ENCODE measurements at places on chromosomes 3 and 15. TPM values are rescaled to one million over a fixed set of nuclear protein-coding genes. Genes with fewer than 3 reads are reported as not detected.
A peak's percentile ranks its signal among the peaks of the same experiment; 100 is the strongest.

- DNase-seq = no peak
Observed at GRCh38 chr3:110858549-110858948, 213.1 kb upstream of the NECTIN3 start.

Gene CPNE9
- total RNA-seq = 3.3 TPM

- DNase-seq = no peak
Observed at GRCh38 chr3:179174316-179174715, 26.2 kb downstream of the PIK3CA start.

Gene B3GALNT1
- 101 TPM for total RNA-seq

- peak; percentile 35 for DNase-seq
Observed at GRCh38 chr3:36219398-36219797, 160.9 kb upstream of the STAC start.

DNA sequence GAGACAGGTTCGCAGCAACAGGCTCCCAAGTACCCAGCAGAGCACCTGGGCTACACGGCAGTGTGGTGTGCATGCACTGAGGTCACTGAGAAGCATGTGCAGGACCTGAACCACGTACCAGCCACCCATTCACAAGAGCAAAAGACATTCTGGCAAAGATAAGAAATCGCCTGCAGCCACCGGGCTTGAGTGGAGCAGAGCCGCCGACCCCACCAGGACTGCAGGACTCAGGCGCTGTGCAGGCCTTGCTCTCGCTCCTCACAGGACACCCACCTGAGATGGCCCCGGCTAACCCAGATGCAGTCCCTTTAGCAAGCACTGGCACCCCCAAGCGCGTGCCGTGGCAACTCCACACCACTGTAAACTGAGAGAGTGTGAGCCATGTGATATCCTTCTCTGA lies 32.3 kb upstream of the OCA2 start:
- DNase-seq = no peak

Gene IL5RA
- 5.7 TPM for total RNA-seq

Gene SH3BP5
- 56.3 TPM for total RNA-seq

- DNase-seq = no peak
Observed at GRCh38 chr3:149390772-149391212, 13.3 kb upstream of the TM4SF1 start.

Gene BFSP2
- total RNA-seq = 1.0 TPM

Gene COL6A5
- 0.06 TPM for total RNA-seq

GRCh38 chr3:130699765-130700164 lies 46.9 kb downstream of the PIK3R4 start:
- DNase-seq = no peak

Gene CAMKV
- 17.1 TPM for total RNA-seq

DNA sequence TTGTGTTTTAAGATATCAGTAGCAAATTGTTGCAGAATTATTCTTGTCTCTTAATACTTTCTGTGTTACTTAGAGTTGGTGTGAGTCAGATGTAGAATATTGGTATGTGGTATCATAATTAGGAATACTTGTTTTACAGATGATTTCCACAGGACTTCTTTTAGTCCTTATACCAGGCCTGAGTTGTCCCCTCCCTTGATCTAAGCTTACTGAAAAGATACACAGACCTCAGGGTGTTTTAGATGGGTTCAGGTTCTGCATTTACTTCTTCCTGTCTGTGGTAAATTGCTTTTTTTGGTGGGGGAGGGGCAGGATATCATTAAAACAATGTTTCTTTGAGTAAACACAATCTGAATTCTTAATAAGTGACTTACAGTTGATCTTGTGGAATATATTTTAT lies 14.2 kb downstream of the DZIP3 start:
- no peak for DNase-seq
